CD4-positive, alpha-beta T cell treated with Interleukin-15 for 4 hours (primary cell): ENCODE measurements at places on chromosomes 5 and 9.

GRCh38 chr5:96835791-96836191, 28.0 kb upstream of the ERAP1 start:
- DNase-seq = no peak

DNA sequence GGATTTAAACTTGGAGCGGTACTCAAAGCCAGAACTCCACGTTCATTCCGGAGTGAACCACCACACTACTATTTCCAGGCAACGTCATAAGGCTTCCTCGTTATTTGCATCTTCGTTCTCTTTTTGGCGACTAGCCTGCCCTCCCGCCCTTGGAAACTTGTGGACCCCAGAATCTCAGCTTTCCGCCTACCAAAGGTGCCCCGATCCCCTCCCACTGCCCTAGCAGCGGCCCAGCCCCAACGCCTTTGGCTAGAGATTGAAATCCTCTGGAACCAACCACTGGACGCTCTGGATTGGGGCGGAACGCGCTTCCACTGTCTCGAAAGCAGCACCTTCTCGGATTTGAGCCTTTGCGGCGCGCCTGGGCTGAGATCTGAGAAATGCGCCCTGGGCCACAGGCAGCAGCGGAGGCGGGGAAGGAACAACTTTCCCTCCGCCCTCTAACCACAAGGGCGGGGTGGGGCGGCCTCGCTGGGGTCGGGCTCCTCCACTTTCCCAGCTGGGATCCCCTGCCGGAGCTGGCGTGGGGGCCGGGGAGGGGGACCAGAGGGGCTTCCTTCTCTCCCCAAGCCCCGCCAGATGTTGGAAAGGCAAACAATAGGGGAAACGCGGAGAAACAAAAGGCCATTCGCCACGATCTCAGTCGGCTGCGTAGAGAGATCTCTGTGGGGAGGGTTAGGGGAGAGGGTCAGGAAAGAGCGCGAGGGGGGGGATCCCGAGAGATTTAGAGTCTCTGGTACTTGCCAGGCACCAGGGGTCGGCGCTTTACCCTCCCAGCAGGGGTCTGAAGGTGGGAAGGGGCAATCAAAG, 1.3 kb downstream of the MOB3B start:
- DNase-seq = peak; percentile 25

DNA sequence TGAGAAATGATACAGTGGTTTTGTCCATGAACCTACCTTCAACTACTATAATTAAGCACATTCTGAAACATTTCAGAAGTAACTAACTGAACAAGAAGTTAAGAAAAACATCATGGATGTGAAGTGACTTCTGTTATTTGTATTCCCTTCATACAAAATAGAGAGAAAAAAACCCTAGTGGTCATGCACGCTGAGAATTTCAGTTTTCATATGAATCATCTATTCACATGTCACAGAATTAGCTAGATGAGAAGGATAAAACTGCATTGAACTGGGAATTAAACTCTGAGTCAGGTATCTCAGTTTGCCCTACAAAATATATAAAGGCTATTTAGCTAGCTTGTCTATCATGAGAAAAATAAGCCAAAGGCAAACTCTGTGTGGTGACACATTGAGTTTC, 451.8 kb upstream of the FTMT start:
- DNase-seq = no peak

DNA sequence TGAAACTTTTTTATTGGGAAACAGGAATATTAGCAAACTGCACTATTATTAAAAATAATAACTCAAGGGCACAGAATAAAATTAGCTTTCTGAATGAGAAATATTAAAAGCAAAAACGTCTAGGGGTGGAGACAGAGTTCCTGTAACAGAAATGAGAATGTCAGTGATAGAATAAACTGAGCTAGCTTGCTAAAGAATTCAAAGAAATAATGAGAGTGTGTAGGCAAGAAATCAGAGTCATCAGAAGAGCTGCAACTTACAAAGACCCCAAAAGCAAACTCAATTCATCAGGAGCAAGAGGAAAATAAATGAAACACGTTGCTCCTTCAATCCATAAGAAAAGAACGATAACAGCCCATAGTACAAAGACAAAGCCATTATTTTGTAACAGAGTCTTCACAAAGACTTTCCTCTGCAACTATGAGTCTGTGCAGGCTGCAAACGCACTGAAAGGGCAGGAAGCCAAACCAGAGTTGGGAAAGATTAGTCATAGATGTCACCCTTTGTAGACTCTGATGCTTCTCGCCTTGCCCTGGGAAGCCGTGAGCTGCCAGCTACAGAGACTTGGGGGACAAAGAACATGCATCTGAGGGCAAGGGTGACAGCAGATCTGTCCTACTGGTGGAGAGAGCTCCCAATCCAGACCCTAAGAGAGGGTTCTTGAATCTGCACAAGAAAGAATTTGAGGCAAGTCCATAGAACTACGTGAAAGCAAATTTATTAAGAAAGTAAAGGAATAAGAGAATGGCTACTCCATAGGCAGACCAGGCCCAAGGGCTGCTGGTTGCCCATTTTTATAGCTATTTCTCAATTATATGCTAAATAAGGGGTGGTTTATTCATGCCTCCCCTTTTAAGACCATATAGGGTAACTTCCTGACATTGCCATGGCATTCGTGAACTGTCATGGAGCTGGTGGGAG, 40.8 kb downstream of the SHC3 start:
- DNase-seq = no peak

DNA sequence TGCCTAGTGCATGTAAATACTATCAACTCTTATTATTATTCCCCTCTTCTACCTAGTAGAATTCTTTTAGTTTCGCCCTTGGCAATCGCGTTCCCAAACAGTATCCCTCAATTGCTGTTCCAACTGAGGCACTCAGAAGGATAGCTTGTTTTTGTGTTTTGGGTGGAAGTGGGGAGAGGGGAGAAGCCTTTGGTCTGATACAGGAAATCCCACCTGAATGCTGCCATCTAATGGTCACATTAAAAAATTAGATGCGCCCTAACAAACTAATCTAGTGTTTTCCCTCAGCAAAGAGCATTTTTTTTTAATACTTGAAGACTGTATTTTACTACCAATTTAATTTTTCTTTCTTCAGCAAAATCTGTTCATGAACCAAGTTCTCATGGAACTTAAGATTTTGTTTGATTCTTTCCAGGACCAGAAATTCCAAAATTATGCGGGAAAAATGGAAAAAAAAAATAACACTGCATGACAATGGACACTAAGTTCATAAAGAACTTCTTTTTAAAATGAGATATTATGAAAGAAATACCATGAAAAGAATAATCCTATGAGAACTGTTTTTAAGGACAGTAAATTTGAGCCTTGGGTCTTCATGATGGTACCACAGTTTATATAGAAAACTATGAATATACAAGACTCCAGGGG, 22.2 kb upstream of the GLDC start:
- peak; percentile 30 for DNase-seq

DNA sequence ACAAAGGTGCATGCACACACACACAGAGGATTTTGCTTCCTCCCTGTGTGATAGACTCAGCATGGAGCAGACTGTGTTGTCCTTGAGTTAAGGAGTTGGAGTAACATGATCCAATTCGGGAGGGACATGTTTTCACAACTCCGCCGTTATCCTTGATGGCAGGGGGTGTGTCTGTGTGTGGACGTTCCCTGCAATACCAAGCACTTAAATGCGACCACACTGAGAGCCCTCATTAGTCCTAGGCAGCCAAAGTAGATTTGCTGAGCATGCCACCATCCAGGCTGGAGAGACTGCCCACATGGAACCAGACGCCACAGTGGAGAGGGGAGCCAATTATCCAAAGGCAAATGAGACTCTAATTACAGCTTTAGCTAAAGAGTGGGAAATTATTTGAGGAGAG, 140.1 kb downstream of the DOCK2 start:
- DNase-seq = no peak

DNA sequence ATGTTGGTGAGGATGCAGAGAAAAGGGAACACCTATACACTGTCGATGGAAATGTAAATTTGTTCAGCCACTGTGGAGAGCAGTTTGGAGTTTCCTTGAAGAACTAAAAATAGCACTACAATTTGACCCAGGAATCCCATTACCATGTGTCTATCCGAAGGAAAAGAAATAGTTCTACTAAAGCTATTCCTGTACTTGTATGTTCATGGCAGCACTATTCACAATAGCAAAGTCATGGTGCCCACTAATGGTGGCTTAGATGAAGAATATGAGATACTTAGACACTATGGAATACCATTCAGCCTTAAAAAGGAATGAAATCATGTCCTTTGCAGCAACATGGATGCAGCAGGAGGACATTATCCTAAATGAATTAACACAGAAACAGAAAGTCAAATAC, 50.2 kb upstream of the CAST start:
- no peak for DNase-seq
